Stimulated activated CD8-positive, alpha-beta memory T cell treated with anti-CD3 and anti-CD28 coated beads, Interleukin-15, amount 100 ng/mL, for 24 hours (primary cell): ENCODE measurements at places on chromosomes 2 and 18.

DNA sequence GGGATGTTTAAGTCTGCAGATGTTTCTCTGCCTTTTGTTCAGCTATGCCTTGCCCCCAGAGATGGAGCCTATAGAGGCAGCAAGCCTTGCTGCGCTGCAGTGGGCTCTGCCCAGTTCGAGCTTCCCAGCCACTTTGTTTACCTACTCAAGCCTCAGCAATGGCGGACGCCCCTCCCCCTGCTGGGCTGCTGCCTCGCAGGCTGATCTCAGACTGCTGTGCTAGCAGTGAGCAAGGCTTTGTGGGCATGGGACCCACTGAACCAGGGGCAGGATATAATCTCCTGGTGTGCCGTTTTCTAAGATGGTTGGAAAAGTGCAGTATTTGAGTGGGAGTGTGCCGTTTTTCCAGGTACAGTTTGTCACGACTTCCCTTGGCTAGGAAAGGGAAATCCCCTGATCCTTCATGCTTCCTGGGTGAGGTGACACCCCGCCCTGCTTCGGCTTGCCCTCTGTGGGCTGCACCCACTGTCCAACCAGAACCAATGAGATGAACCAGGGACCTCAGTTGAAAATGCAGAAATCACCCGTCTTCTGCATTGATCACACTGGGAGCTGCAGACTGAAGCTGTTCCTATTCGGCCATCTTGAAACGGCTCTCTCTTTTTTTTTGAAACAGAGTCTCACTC, 27.6 kb upstream of the ADAM23 start:
- DNase-seq: no peak

DNA sequence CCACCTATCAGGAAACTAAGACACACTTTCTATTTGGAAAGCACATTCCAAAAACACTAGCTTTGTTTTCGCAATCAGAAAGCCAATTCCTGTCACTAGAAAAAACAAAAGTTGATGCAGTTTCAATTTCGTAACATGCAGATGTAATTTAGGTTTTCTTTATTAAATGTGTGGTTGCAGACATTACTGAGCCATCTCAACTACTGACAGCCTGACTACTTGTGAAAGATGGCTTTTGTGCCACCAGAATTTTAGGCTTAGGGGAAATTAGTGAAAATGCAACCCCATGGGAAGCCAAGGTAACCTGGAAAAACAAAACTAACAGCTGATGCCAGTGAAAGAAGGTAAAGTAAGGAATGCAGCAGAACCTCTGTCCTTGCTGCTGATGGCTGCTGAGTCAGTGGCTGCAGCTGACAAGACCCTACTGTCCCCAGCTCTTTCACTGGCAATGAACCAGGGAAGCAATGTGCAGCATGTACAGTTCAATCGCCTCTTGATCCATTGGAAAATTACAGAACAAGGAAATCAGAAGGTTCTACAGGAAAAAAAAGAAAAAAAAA, 34.9 kb downstream of the FEZ2 start:
- no peak for DNase-seq

- DNase-seq: no peak
Observed at GRCh38 chr2:14513903-14514302, 118.6 kb upstream of the LRATD1 start.

DNA sequence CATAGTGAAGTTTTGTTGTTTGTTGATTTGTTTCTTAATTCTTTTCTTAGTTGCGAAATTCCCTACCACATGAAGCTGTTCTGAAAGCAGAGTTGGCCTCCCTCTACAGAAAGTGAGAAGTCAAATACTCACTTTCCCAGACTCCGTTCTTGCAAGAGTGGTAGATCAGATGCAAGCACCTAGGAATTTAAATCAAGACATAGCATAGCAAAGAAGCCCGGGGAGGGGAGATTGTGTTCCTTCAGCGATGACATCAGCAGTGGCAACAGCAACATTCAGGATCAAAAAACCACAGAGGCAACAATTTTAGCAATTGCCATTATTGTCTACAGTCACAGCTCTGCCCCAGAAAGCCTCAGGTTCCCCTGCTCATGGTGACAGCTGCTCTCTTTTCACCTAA, 580.0 kb downstream of the RNF144A start:
- no peak for DNase-seq

- no peak for DNase-seq
Observed at GRCh38 chr2:45625824-45626223, 14.8 kb upstream of the SRBD1 start.

GRCh38 chr2:160294339-160294803, 94.3 kb upstream of the ITGB6 start:
- DNase-seq: no peak

DNA sequence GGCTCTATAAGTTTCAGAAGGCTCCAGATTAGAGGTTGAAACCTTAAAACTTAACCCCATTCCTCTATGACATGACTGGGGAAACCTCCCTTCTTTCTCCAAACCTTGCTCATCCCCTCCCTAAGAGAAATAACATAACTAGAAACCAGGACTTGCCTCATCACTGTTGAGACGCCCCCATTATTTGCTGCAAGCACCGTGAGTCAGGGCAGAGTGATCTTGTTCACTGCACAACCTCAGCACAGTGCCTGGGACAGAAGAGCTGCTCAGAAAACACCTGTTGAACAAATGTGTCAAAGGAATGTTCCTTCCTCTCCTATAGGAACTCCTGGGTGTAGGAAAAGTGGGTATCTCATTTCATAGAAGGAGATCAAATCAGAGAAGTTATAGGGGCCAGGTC, 132.7 kb upstream of the CTAGE1 start:
- no peak for DNase-seq

DNA sequence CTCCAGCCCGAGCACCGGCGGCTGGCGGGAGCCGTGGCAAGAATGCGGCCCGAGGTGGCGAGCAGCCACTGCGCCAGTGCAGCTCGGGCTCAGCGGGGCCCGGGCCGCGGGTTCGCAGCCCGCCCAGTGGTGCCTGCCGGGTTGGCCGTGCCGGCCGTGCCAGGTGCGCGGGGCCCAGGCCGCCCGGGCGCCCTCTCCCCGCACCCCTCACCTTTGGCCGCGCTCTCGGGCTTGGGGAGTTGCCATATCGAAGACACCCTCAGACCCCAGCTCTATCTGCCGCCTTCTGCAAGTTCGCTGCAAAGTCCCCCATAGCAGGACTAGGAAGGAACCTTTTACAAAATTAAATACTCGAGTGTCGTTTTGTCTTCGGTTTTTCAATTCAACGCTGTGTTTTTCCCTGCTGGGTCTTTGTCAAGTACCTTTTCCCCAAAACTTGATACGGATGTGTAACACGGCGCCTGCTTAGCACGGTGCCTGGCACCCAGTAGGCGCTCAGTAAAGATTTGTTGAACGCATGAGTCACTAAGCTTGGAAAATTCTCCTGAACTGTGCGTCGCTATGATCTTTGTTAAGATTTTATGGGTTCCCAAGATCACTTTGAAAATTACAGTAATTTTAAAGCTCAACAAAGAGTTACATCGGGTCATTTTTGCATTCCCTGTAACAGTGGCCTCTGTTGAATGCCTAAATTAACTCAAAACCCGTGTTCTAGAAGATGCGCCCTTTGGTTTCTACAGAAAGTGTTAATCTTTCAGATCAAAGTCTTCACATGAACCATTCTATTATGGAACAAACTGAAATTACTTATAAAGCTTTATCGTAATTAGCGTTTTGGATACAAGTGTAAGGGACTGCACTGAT, 750 bp downstream of the STRADB start:
- no peak for DNase-seq

DNA sequence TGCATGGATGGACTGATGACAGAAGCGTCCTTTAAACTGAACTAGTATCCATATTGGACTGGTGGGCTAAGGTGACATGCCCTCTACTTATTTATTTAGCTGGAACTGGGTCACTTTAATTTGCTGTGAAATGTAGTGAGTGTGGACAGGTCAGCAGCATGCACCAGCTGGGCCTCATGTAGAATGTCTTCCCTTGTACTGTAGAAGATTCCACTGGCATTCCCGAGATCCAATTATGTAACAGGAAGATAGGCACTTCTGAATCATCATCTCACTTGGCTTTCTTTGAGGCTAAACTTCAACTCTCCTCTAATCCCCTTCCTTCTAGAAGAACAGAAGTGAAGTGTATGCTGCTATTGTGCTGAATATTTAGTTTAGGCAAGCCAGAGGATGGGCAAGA, 296.2 kb downstream of the SLC8A1 start:
- no peak for DNase-seq

DNA sequence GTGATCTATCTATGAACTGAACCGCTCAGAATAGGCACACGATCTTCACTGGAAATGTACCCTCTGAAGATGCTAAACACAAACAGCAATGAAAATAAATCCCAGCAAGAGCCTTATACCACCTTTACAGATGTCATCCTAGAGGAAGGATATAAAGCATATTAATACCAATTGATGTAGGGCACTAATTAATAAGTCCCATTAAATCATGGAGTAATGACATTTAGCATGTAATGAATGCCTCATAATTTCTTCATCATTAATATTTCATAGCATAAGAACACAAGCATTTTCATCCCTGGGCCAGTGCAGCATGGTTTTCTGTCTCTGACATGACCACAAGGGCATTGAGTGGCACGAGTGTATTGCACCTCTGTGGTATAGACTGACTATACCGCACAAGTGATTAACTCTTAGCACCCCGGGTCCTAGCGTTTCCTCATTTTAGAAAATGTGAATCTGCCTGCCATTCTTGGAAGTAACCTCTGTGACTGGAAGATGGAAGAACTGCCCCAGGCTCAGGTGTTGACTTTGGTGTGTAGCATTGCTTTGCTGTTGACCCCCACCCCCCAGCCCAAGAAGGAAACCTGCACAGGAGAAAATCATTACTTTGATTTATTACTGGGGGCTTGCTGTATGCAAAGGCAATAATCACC, 1.4 kb upstream of the TMEM178A start:
- DNase-seq: no peak

DNA sequence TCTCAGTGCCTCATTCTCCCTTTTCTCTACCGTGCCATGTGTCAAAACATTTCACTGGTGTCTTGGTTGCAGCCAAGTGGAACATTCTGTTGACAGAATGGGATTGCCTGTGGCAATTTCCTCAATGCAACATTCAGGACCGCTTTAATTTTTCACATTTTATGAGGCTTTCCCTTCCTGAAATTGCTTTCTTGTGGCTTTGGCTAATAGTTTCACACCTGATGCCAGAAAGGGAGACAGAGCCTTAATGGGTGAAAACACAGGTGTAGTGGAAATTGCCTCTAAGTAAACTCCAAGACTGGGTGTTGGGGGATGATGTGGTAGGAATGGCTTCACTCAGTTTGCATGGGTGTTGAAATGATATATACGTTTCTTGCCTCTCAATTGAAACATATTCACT, 278.3 kb downstream of the TSN start:
- DNase-seq: no peak

DNA sequence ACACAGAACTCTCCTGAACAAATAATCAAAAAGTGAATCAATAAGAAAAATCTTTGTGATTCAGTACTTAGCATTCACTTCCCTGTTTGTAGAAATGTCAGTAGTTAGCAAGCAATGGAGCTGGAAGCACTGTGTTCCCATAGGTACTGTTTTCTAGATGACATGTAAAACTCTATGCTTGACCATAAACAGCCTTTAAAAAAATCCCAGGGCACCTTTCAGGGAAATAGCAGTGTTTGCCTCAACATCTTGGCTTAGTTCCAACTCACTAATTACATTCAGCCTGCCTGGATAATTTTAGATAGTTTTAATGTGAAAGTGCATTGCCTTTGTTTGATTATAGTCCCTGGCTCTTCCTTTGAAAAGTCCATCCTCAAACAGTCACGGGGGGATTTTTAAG, 721.8 kb downstream of the ERBB4 start:
- DNase-seq: no peak
